ENCODE measurements at places on chromosomes 6 and 20.

DNA sequence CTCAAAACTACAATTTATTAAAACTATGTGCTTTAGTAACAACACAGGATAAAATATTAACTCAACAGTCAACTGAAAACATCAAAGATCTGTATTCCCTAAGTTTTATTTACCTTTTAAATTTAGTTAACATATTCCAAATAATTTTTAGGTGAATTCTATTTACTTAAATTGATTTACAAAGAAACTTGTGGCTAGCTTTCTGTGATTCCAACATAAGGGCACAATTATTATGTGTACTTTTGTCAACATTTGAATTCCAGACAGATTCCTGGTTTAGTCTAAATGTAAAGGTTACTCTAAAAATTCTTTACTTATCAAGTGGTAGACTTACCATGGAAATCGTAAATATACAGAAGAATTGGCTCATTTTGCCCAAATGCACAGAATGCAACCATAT, 70.7 kb downstream of the AHI1 start:
- no peak for DNase-seq

DNA sequence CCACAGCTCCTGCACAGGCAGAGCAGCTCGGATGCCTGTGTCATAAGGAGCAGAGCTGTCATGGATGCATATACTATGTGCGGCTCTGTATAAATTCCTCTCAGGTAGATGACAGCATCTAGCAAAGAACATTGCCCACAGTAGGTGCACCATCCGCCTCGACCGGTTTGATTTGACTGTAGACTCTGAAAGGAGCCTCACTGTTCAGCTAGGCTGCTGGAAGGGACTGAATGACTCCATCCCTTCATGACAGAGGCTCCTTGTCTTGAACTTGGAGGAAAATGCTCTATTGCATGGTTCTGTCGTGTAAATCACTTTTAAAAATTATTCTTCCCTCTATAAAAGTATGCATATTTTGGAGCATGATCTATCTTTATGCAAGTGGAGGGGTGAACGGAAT, 128.8 kb upstream of the QKI start:
- DNase-seq: no peak

- no peak for DNase-seq
These were observed 43.9 kb downstream of the IL20RA start for GRCh38 chr6:137000825-137001224.

GRCh38 chr6:108635505-108636226, 74.9 kb downstream of the FOXO3 start:
- DNase-seq: no peak

DNA sequence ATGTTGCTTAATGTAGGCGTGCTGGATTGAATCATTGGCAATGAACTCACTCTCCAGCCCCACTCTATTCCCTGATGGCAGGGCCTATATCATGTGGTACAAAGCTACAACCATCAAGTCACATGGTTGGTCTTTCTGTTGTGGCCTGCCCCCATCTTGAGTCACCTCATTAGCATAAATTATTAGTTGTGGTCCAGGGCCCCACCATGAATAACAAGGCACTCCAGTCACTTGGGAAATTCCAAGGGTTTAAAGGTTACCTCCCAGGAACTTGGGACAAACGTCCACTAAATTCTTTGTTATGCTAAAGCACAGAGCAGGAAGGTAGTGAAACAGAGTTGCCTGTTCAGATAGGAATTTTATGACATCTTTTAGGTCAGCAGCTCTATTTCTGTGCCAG, 193.7 kb downstream of the SLC35F1 start:
- no peak for DNase-seq

GRCh38 chr20:8395956-8396355, 263.9 kb downstream of the PLCB1 start:
- no peak for DNase-seq

GRCh38 chr6:122751326-122751725, 28.2 kb upstream of the FABP7 start:
- no peak for DNase-seq

DNA sequence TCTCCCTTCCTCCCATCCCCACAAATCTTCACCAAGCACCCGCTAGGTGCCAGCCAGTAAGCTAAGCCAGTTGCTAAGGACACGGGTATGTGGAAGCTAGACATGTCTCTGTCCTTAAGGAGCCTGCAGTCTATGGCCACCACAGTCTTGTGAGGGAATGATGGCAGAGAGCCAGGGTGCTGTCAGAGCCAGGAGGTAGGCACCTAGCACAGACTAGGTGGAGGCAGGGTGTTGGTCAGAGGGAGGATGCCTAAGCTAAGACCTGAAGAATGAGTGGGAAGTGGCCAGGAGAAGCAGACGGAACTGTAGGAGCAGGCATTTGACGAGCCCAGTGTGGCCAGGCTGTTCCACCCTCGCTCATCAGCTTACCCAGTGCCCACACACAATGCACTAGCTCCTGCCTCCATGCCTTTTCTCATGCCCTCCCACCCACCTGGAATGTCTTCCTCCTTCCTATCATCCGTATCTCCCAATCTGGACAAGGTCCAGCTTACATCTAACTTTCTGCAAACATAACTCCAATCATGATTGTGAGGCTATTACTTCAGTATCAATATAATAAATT, 125.6 kb downstream of the FOXC1 start:
- DNase-seq: no peak

DNA sequence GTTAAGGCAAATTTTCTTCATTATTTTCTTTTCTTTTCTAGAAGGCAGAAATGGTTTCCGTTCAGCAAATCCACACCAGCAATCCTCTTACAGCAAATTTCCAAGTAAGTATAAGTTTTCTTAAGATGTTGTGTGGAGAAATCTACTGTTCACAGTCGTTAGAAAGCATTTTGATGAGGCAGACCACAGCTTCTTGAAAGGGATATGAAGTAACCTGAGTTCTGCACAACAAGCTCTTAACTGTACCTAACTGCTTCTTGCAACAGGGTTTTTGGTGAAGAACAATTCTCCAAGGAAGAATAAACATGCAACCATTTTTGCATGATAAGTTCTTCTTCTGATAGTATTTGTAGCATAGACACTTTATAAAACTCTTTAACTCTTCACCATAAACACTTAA, 45.3 kb upstream of the STXBP5 start:
- DNase-seq: no peak

- no peak for DNase-seq
These were observed 154.8 kb upstream of the QKI start for GRCh38 chr6:163259689-163260088.

GRCh38 chr20:21125072-21125848, 622 bp upstream of the KIZ start:
- no peak for DNase-seq

GRCh38 chr6:30889921-30890645, 5.8 kb downstream of the DDR1 start:
- peak; percentile 13 for DNase-seq

DNA sequence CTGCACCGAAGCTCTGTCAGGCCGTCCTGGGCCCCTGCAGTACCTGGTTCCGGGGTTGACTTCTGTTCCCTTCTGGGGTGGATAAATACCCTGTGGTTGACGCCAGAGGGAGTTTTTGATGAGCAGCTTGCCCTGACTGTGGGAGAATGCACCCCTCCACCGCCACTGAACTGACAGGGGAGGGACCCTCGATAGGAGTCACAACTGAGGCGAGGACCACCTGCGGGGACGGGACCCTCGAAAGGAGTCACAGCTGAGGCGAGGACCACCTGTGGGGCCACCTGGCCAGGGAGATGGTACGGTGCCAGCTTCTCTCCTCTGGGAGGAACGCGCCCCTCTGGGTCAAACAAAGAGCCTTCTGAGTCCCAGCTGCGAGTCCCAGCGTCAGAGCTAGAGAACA, 100.1 kb upstream of the FRMD1 start:
- DNase-seq: no peak

DNA sequence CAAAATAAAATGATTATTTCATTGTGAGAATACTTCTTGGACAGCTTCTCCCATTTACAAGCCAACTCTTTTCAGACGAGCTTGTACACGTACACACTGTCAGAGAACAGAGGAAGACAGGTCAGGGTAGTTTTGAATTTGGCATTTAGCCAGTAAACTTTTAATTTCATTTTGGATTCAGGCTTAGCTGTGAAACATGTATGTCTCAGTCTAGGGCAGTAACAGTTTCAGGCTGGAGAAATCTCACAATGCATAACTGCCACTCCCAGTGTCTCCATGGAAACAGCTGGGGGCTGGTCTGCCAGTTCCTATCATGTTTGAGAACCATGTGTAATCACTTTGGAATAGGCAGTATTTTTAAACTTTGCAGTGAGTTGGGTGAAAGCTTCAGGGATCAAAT, 22.0 kb upstream of the QKI start:
- no peak for DNase-seq

DNA sequence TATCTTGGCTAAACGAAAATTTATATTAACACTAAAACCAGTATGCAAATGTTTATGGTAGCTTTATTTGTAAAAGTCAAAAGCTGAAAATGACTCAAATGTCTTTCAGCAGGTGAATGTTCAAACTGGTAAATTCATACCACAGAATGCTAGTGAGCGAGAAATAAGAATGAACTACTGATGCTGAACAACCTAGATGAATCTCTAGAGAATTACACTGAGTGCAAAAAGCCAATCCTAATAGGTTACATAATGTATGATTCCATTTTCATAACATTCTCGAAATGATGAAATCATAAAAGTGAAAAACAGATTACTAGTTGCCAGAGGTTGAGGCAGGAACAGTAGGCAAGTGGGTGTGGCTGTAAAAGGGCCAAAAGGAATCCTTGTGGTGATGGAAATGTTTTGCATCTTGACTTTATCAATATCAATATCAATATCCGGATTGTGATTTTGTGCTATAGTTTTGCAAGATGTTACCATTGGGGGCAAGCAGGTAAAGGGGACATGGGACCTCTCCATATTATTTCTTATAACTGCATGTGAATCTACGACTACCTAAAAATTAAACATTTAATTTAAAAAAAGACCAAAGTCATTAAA, 26.1 kb downstream of the ZNF311 start:
- DNase-seq: no peak

- DNase-seq: no peak
These were observed 95.5 kb downstream of the ARHGAP18 start for GRCh38 chr6:129614464-129614863.

- no peak for DNase-seq
These were observed 150.6 kb downstream of the HIVEP2 start for GRCh38 chr6:142794424-142794823.

DNA sequence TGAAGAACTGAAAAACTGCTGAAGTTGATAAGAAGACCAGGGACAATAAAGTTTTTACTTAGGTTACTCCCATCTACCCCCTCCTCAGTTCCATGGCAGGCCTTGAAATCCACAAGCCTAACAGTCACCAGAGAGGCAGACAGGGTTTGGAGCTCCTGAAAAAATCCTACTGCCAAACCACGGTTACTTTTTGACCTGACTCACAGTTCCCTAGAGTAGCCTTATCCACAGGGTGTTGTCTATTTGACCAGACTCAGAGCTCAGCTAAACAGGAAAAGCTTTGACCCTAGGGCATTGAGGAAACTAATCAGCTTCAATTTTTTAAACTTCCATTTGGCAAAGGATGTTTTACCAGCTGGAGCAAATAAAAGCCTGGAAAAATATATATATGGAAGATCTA, 257.7 kb upstream of the NT5E start:
- no peak for DNase-seq

DNA sequence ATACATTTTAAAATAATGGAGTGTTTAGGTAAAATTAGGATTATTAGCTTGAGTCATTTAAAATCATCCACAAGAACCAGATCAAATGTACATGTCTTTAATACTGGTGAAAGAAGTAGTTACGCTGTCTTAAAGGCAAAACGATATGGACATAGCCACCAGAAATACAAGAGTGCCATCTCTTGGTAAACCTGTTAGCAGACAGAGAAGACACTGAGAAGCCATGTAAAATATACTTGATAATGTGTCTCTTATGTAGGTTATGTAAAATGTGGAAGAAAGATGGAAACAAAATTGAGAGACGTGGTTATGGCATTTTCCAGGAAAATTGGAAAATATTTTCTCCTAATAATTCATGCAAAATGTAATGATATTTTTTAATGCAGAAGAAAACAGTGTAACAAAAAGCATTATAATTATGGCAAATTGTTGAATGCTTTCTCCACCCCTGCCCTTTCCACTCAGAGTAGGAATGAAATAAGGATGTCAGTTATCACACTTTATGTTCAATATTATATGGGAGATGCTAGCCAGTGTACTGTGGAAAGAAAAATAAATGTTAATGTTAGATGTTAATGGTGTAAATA, 12.2 kb upstream of the SLC17A2 start:
- no peak for DNase-seq

DNA sequence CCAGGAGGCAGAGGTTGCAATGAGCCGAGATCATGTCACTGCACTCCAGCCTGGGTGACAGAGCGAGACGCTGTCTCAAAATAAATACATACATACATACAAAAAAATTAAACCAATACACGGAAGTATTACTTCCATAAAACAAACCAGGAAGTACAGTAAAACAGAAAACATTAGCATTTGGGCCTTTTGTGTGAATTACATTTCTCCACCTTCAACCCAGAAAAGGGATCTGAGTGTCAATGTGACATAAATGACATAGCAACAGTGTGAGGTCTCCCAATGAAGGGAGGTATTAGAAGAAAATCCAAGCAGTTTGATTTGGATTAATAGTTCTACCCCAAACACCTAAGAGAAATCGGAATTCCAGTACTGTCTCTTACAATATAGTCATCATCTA, 10.1 kb downstream of the CSNK2A1 start:
- no peak for DNase-seq

GRCh38 chr6:36593569-36594028, 563 bp upstream of the SRSF3 start:
- no peak for DNase-seq

DNA sequence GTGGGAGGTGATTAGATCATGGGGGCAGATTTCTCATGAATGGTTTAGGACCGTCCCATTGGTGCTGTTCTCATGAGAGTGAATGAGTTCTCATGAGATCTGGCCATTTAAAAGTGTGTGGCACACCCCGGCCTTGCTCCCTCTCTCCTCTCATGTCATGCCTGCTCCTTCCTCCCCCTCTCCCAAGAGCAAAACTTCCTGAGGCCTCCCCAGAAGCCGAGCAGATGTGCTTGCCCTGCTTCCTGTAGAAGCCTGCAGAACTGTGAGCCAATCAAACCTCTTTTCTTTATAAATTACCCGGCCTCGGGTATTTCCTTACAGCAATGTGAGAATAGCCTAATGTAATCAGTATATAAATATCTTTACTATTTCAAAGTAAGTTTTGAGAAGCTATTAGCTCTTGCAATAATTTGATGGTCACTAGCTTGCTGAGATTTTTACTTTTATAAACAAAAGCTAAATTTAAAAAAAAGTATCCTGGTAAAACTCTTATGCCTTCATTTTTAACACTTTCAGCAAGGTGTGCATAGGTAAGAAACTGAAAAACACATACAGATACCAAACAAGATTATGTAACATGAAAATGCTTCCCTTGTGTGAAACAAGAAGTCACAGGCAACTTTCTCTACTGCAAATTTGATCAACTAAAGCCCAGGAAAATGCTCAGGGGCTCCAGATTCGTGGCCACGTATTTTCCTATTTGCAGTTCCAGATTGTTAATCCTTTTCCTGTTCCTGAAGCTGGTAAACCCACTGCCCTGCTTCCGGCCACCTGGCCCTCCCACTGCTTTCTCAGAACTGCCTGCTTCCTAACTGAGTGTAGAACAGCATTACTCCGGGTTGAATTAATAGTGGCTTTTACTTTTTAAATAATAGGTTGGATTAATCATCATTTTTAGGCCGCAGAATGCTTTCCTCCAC, 395.1 kb upstream of the CNR1 start:
- DNase-seq: no peak

GRCh38 chr6:100237821-100238220, 226.9 kb downstream of the SIM1 start:
- no peak for DNase-seq
